Activated CD8-positive, alpha-beta T cell treated with anti-CD3 and anti-CD28 coated beads for 36 hours (primary cell): ENCODE measurements at places on chromosomes 3 and 15. TPM values are rescaled to one million over a fixed set of nuclear protein-coding genes. Genes with fewer than 3 reads are reported as not detected.

Gene SMCO1
- not detected for total RNA-seq

Gene RAB6B
- total RNA-seq: 1.7 TPM

Gene ZNF80
- total RNA-seq: 1.8 TPM

Gene UNC13C
- not detected for total RNA-seq

Gene GHSR
- total RNA-seq: not detected

Gene KNSTRN
- 54.2 TPM for total RNA-seq

Gene GLDN
- not detected for total RNA-seq

Gene SCAANT1
- total RNA-seq: not detected

DNA sequence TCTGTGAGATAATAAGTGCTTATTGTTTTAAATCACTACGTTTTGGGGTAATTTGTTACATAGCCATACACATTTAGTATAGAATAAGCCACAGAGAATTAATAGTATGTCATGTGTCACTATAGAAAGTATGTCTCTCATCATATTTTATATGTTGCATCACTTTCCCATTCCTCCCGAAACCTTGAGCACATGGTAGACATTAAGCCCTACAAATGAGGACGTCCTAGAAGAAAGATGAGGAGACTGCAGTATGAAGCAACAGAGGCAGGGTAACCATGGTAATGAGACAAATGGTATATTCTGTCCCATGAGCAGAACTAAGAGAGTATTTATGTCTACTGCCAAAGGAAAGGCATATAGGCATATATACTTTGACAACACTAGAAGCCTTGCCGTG is 720.2 kb downstream of the ROBO1 start:
- H3K27me3 ChIP-seq: no peaks in the 10 kb centered on the region
- H3K36me3 ChIP-seq: no peaks in the 10 kb centered on the region
- no peak overlapping the region for H3K27ac ChIP-seq
- no peak overlapping the region for H3K4me3 ChIP-seq
- DNase-seq: no peak

GRCh38 chr3:158918008-158918407 is 116.2 kb downstream of the MFSD1 start:
- peak; percentile 48 for DNase-seq
- H3K4me1 ChIP-seq: no peaks in the 10 kb centered on the region
- no peaks in the 10 kb centered on the region for H3K27me3 ChIP-seq
- H3K4me3 ChIP-seq: no peak overlapping the region
- no peaks in the 10 kb centered on the region for H3K36me3 ChIP-seq

GRCh38 chr15:25787381-25787780 is 75.7 kb downstream of the ATP10A start:
- peaks cover 59% of the 10 kb centered on the region for H3K4me1 ChIP-seq
- no peaks in the 10 kb centered on the region for H3K27me3 ChIP-seq
- H3K4me3 ChIP-seq: no peak overlapping the region
- H3K36me3 ChIP-seq: peaks cover 1% of the 10 kb centered on the region
- no peak overlapping the region for H3K27ac ChIP-seq

DNA sequence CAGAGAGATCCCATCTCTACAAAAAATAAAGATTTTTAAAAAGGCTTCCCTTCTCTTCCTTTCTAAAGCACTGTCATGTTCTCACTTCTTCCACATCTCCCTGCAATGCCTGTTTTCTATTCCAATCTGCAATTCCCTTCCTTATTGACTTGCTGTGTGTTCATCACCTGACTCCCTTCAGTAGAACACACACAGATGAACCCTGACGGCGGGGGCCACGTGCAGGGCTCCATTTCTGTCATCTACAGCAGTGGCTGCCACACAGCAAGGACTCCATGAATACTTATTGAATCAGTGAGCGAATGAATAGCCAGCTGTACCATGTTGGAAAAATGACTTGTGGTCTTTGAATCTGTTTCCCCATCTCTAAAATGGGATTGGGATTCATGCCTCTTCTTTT is 26.1 kb downstream of the BHLHE40 start:
- no peak for DNase-seq
- no peaks in the 10 kb centered on the region for H3K36me3 ChIP-seq
- peaks cover 1% of the 10 kb centered on the region for H3K27me3 ChIP-seq
- no peak overlapping the region for H3K4me3 ChIP-seq
- H3K27ac ChIP-seq: peak overlapping the region; percentile 73

GRCh38 chr3:127066635-127067034 is 83.7 kb downstream of the PLXNA1 start:
- H3K4me1 ChIP-seq: no peaks in the 10 kb centered on the region
- no peak for DNase-seq
- H3K27me3 ChIP-seq: peaks cover 6% of the 10 kb centered on the region

DNA sequence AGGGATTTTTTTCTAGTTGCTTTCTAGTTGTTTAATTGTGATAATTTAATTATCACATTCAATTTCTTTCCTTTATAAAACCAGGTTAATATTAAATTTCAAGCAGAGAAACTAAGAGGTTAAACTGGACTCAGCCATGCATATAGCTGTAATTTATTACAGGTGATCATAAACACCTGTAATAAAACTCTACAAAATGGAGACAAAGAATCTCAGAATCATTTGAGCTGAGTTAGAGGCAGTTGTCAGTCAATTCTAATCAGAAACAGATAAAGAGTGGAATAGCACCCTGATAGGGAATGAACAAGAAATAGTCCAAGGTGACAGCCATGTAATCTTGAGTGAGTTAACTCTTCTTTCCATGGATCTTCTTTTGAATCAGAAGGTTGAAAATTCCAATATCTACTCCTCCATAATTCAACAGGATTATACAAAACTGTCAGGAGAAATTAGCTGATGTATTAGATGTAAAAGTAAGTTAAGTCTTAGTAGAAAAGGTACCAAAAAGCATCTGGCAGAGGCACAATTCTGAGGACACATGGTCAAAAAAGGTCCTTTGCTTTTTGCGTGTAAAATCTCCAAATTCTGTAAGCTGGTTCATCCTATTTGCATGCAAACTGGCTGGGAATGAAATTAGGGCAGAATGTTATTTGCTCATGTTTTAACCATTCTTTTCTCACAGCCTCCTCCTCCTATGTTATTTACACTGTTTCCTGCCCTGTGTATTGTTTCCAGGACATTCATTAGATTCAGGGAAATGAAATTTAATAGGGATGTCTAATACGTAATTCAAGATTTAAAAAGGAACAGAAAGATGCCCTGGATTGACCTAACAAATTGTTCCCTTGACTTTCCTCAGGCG is 39.4 kb upstream of the B3GNT5 start:
- peaks cover 40% of the 10 kb centered on the region for H3K36me3 ChIP-seq
- peaks cover 43% of the 10 kb centered on the region for H3K4me1 ChIP-seq
- DNase-seq: no peak
- no peaks in the 10 kb centered on the region for H3K27me3 ChIP-seq

GRCh38 chr3:99625237-99625622 is 13.2 kb upstream of the COL8A1 start:
- peaks cover 4% of the 10 kb centered on the region for H3K4me1 ChIP-seq
- no peak overlapping the region for H3K4me3 ChIP-seq
- no peak overlapping the region for H3K27ac ChIP-seq
- no peak for DNase-seq

GRCh38 chr3:68941055-68941454 is 8.7 kb upstream of the TAFA4 start:
- H3K4me3 ChIP-seq: no peak overlapping the region
- H3K27me3 ChIP-seq: peaks cover 16% of the 10 kb centered on the region
- H3K36me3 ChIP-seq: no peaks in the 10 kb centered on the region
- no peaks in the 10 kb centered on the region for H3K4me1 ChIP-seq
- DNase-seq: no peak

DNA sequence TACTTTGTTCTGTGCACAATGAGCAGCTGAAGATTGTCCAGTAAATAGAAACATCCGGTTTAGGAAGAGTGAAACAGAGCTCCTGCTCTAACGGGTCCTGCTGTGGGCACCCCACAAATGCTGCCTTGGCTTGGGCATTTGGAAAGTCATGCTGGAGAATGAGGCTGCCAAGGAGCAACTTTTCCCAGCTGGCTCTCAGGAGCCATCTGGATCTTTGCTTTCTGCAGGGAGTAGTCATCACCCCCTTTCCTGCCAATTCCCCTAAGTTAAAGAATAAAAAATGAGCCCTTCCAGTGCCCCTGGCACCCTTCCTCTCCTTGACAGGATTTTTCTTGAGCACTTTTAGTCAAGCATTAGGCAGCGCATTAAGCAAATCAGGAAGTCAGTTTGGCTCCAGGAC is 90.0 kb downstream of the FAM43A start:
- no peak for DNase-seq
- peaks cover 16% of the 10 kb centered on the region for H3K27me3 ChIP-seq

DNA sequence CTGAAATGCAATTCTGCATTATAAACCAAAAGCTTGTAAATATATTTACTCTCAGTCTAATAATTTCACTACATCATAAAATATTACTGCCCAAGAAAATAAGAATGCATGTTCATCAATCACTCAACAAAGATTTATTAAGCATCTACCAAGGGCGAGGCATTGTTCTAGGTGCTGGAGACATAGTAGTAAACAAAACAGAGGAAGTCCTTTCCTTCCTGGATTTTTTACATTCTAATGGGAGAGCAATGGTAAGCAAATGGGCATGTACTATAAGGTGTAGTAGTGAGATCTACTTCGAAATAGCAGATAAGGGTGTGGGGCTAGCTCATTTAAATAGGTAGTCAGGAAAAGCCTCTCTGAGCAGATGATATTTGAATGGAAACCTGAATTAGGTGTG is 10.8 kb upstream of the ZFYVE19 start:
- H3K36me3 ChIP-seq: peaks cover 28% of the 10 kb centered on the region
- H3K27me3 ChIP-seq: no peaks in the 10 kb centered on the region
- H3K27ac ChIP-seq: no peak overlapping the region
- DNase-seq: no peak

DNA sequence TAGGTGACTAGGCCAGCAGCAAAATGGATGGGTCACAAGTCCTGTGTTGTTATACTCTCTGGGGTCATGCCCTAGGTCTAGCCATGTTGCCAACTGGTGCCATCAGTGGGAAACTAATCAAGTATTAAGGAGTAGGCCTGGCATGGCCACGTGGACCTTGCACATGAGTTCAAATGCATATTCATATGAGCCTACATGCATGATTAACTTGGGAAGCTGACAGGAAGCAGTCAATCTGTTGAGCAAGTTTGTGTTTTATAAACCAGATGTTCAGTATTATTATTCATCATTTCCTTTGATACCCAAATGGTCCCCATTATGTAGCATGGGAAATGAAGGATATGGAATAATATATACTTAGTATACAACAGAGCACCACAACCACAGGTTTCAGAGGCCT is 95.0 kb downstream of the LRTM1 start:
- H3K27ac ChIP-seq: no peak overlapping the region
- H3K36me3 ChIP-seq: no peaks in the 10 kb centered on the region
- no peaks in the 10 kb centered on the region for H3K4me1 ChIP-seq
- H3K4me3 ChIP-seq: no peak overlapping the region

DNA sequence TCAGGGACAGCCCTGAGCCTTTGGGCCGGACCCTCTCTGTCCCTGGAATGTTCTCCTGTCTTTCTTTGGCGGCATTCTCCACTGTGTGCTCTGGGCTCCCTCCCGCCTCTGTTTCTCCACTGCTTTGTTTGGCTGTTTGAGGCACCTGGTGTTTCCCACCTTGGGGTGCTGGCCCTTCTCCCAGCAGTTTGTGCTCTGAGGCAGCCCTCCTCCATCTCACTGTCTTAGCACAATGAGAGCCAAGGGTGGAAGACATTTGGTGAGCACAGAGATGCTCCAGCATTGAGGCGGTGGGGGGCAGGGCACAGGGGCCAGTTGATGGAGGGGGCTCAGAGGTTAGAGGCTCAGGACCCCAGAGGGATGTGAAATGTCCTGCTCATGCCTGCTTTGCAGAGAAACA is 54.3 kb downstream of the RASGRF1 start:
- no peak for DNase-seq
- no peaks in the 10 kb centered on the region for H3K36me3 ChIP-seq
- no peak overlapping the region for H3K27ac ChIP-seq
- H3K4me1 ChIP-seq: no peaks in the 10 kb centered on the region
- peaks cover 19% of the 10 kb centered on the region for H3K27me3 ChIP-seq

DNA sequence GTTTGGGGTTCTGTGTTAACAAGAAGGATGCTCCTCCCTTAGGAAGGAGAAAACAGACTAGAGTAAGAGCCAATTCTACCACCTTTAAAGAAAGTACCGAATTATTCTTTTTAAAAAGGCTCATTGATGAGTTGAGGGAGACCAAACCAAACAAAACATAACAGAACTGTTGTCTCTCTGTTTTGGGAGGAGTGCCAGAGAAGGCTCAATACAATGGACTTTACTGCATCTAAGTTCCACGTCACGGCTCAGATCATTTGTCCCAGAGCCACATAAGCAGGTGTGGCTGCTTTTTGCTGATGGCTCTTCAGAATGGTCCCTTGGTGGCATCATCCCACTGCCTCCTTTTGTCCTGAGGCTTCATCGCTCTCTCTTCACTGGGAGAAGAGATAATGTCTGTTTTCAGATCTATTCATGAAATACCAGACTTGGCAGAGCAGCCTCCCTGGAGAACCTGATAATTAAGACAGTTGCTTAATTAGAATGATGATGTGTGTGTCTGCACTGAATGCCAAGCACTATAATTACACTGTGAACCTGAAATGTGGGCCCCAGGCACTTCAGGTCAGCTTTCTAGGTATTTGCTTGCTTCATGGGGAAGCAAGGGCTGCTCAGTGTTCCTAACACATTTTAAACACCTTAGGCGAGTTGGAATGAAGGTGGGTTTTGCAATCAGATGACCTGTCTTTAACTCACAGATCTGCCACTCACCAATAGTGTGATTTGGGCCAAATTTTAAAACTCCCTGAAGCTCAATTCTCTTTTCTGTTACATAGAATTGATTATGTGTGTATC is 335.2 kb upstream of the MCTP2 start:
- H3K27me3 ChIP-seq: peaks cover 1% of the 10 kb centered on the region
- H3K36me3 ChIP-seq: no peaks in the 10 kb centered on the region
- no peak overlapping the region for H3K27ac ChIP-seq
- no peak for DNase-seq
- no peaks in the 10 kb centered on the region for H3K4me1 ChIP-seq
- no peak overlapping the region for H3K4me3 ChIP-seq

GRCh38 chr15:23645371-23646164 is 2.1 kb downstream of the MAGEL2 start:
- H3K27ac ChIP-seq: no peak overlapping the region
- no peak overlapping the region for H3K4me3 ChIP-seq

DNA sequence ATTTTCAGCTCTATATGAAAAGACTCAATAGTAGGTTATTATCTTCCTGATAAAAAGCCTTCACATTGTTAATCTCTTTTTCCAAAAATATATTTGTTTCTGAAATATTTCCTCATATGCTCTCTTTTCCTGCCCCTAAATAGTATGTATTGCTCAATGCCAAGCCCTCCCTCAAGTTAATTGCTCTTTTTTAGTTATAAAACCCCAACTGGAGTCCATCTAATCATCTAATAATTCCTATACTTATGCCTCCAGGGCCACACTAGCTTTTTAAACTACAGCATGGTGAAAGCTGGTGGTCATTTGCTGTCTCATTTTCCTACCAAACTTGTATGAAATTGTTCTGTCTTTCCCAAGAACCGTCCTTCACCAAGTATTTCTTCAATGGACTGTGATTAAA is 26.7 kb downstream of the AQP9 start:
- H3K4me1 ChIP-seq: no peaks in the 10 kb centered on the region
- peaks cover 22% of the 10 kb centered on the region for H3K27me3 ChIP-seq
- H3K4me3 ChIP-seq: no peak overlapping the region

- no peaks in the 10 kb centered on the region for H3K36me3 ChIP-seq
- no peak overlapping the region for H3K27ac ChIP-seq
- no peak for DNase-seq
- H3K27me3 ChIP-seq: peaks cover 13% of the 10 kb centered on the region
- H3K4me1 ChIP-seq: peaks cover 7% of the 10 kb centered on the region
Measured at GRCh38 chr3:196967412-196968232, 1.0 kb downstream of the PIGZ start.
